Stimulated activated memory B cell treated with anti-CD40 and anti-IgM and Interleukin-4, amounts not matched to agents 10 μg/mL and 1 μg/mL and 100 μg/mL, for 72 hours (primary cell): ENCODE measurements at places on chromosomes 7 and 10.

DNA sequence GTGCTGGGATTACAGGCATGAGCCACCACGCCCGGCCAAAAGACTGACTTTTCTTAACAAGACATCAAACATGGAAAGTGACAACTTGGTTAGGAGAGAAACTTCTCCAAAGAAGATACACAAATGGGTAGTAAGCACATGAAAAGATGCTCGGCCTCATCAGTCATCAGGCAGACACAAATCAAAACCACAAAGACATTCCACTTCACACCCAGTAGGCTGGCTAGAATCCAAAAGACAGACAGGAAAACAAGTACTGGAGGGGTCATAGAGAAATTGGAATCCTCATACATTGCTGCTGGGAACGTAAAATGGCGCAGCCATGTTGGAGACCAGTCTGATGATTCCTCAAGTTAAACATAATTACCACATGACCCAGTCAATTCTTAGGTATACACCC lies 16.4 kb downstream of the SEPHS1 start:
- no peak overlapping the region for H3K27ac ChIP-seq
- H3K36me3 ChIP-seq: peaks cover 73% of the 10 kb centered on the region
- no peaks in the 10 kb centered on the region for H3K27me3 ChIP-seq
- no peak overlapping the region for H3K4me3 ChIP-seq
- no peak for ATAC-seq

DNA sequence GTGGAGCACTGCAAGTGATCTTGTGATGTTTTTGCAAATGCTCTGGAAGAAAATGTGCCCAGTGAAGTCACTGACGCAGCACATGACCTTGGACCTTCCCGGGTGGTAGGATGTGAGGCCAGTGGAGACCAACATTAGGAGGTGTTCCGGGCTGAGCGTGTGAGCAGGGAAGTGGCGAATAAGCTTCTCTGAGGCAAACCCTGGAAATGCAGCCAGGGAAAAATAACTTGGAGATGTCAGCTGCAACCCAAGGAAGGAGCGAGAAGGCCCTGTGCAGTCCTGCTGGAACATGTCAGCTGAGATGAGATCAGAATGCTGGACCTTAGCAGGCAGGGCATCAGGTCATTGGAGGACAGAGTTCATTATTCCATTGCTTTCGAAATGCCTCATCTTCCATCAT lies 18.6 kb upstream of the SDK1 start:
- H3K4me3 ChIP-seq: no peak overlapping the region
- peaks cover 14% of the 10 kb centered on the region for H3K27me3 ChIP-seq
- no peaks in the 10 kb centered on the region for H3K4me1 ChIP-seq
- no peak overlapping the region for H3K27ac ChIP-seq

GRCh38 chr7:119408596-119408995 lies 864.4 kb upstream of the KCND2 start:
- no peaks in the 10 kb centered on the region for H3K4me1 ChIP-seq
- no peak overlapping the region for H3K4me3 ChIP-seq
- no peak for ATAC-seq

DNA sequence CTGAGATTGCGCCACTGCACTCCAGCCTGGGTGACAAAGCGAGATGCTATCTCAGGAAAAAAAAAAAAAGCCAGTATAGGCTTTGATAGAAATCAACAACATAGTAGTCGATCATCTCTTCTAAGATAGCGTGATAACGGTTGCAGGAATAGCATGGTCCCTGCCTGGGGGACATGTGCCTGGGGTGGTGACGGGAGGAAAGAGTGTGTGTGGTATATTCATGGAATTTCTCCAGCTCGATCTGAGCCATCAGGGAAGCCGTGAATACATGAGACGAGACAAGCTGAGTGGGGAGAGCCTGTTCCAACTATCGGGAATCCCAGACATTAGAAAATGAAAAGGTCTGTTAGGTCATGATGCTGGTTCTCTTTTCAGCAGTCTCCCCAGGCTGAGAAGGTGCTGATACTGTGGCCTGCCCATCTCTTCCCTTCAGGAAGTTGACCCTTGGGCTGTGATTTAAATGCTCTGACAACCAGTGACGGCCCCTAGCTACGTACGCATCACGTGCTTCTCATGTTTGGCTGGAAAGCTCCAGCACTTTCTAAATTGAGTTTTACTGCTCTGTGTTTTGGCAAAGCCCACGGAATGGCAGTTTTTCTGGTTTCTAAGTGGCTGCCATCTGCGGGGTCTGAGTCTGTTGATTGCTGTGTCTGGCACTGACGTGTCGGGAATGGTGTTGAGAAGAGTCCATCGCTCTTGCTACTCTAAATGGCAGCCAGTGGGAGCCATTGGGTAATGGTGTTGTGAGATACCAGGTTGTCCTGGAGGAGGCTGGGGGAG lies 229.3 kb downstream of the CCDC3 start:
- H3K4me3 ChIP-seq: no peak overlapping the region
- H3K36me3 ChIP-seq: peaks cover 46% of the 10 kb centered on the region
- H3K4me1 ChIP-seq: peaks cover 33% of the 10 kb centered on the region
- no peak overlapping the region for H3K27ac ChIP-seq

DNA sequence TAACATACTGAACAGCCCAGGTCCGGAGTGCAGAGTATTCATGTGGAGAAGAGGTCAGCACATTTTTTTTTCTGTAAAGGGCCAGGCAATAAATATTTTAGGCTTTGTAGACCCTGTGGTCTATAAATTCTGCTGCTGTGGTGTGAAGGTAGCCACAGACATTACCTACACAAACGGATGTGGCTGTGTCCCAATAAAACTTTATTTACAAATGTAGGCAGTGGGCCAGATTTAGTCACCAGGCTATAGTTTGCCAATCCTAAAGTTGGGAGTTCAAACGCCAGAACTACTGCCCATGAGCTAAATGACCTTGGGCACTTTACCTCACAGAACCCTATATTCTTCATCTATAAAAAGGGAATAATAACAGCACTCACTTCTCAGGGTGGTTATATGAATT lies 13.4 kb downstream of the FAM53B start:
- no peaks in the 10 kb centered on the region for H3K27me3 ChIP-seq
- H3K4me1 ChIP-seq: peaks cover 87% of the 10 kb centered on the region
- no peak for ATAC-seq
- H3K27ac ChIP-seq: no peak overlapping the region
- H3K36me3 ChIP-seq: peaks cover 12% of the 10 kb centered on the region

GRCh38 chr10:106440767-106441166 lies 723.7 kb downstream of the SORCS1 start:
- no peaks in the 10 kb centered on the region for H3K4me1 ChIP-seq
- H3K36me3 ChIP-seq: no peaks in the 10 kb centered on the region
- no peak overlapping the region for H3K4me3 ChIP-seq
- no peak overlapping the region for H3K27ac ChIP-seq
- no peak for ATAC-seq
- H3K27me3 ChIP-seq: no peaks in the 10 kb centered on the region

GRCh38 chr7:28479507-28479947 lies 67.2 kb downstream of the CREB5 start:
- H3K4me1 ChIP-seq: peaks cover 22% of the 10 kb centered on the region
- H3K27me3 ChIP-seq: peaks cover 29% of the 10 kb centered on the region
- no peak overlapping the region for H3K4me3 ChIP-seq
- H3K27ac ChIP-seq: no peak overlapping the region
- H3K36me3 ChIP-seq: no peaks in the 10 kb centered on the region

- H3K27me3 ChIP-seq: no peaks in the 10 kb centered on the region
- no peak overlapping the region for H3K4me3 ChIP-seq
- H3K36me3 ChIP-seq: no peaks in the 10 kb centered on the region
- no peak for ATAC-seq
- H3K27ac ChIP-seq: no peak overlapping the region
These were observed 2.8 kb upstream of the CUL1 start for GRCh38 chr7:148695953-148696352.

GRCh38 chr10:57707300-57707658 lies 560.4 kb downstream of the IPMK start:
- ATAC-seq: no peak
- no peaks in the 10 kb centered on the region for H3K4me1 ChIP-seq
- no peaks in the 10 kb centered on the region for H3K36me3 ChIP-seq
- no peaks in the 10 kb centered on the region for H3K27me3 ChIP-seq
- no peak overlapping the region for H3K4me3 ChIP-seq

DNA sequence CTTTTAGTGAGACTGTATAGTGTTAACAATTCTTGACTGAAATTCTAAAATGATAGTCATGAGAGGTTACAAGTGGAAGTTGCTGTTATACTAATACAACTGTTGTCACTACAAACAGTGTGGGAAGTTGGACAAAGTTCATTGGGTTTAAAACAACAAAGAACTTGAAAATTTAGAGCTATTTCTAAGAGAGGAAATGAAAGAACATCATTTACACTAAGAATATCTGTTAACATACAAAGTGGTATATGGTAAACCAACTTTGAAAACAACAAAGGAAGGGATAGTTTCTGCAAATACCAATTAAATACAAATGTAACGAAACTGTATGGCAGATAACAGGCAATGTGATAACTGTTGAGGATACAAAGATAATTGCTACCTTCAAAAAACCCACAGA lies 11.6 kb downstream of the MTPN start:
- no peak overlapping the region for H3K27ac ChIP-seq
- H3K36me3 ChIP-seq: peaks cover 37% of the 10 kb centered on the region
- no peak for ATAC-seq

DNA sequence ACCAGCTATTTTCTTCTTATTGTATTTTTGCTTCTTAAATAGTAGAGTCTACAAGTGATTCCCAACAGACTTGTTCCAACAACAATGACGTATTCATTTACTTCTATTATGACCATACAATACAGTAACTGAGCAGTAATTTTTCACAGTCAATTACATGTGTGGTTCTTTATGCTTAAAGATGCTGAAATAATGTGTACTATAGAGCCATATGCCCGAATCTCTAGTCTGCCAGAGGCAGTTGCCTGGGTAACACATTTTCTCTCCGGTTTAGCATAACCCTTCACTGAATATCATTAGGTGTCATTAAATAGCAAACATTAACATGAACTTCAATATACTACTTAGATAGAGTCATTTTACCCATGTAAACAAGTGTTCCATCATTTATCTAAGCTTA lies 75.0 kb downstream of the SLC25A13 start:
- peaks cover 24% of the 10 kb centered on the region for H3K36me3 ChIP-seq
- no peak overlapping the region for H3K4me3 ChIP-seq
- no peak overlapping the region for H3K27ac ChIP-seq

DNA sequence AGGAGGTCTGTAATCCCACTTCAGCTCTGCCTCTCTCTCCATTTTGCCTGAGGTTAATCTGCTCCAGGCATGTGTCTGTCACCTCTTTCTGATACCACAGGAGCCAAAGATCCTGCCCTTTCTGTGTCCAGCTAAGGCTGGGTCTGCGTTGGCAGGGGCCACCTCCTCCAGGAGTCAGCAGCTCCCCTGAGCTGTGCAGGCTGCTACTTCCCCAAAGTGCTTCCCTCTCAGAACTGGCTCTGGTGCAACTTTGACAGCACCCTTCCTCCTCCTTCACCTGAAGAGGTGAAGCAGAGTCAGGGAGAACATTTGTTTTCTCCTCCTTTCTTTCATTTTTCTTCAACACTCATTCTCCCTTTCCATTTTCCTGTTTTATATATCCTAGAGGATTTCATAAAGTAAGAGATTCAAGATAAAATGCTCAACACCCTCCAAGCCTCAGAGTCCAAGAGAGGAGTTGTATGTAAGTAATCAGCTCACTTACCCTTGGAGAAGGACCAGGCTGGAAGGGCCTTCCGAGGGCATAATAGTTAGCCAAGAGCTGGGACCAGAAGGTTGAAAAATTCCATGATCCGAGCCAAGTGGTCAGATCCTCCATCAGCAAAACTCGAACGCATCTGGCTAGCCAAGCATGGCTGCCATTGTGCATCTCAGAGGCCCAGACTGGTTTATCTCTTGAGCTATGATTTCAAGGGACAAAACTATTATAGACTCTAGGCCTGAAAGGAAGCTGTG lies 257.3 kb downstream of the PTEN start:
- ATAC-seq: no peak
- H3K4me1 ChIP-seq: peaks cover 17% of the 10 kb centered on the region
- peak overlapping the region; percentile 40 for H3K4me3 ChIP-seq
- H3K36me3 ChIP-seq: no peaks in the 10 kb centered on the region
